Smooth muscle cell of the brain vasculature (primary cell): ENCODE measurements at places on chromosomes 2 and 18.

- DNase-seq = no peak
Measured at GRCh38 chr2:241890524-241891235, 21.2 kb downstream of the RTP5 start.

DNA sequence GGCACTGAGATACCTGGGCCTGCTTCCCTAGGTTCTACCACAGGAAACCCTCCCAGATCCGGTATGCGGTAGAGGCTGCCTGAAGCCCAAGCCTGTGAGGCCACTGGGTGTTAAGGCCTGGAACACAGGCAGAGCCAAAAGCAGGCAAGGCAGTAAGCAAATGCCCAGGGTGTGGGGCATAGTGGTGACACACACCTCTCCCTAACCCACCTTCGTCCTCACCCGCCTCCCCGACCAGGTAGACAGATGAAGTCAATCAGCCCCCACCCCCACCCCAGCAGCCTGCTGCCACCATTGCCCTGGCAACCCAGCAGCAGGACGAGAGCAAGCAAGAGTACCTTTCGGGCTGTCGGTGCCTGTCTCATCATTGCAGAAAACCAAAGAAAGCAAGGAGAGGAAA lies 6.1 kb downstream of the DCTN1 start:
- DNase-seq = no peak

- no peak for DNase-seq
Measured at GRCh38 chr18:77857678-77858655, 608.3 kb downstream of the GALR1 start.

- DNase-seq = no peak
Measured at GRCh38 chr2:159521272-159521671, 95.1 kb downstream of the BAZ2B start.

DNA sequence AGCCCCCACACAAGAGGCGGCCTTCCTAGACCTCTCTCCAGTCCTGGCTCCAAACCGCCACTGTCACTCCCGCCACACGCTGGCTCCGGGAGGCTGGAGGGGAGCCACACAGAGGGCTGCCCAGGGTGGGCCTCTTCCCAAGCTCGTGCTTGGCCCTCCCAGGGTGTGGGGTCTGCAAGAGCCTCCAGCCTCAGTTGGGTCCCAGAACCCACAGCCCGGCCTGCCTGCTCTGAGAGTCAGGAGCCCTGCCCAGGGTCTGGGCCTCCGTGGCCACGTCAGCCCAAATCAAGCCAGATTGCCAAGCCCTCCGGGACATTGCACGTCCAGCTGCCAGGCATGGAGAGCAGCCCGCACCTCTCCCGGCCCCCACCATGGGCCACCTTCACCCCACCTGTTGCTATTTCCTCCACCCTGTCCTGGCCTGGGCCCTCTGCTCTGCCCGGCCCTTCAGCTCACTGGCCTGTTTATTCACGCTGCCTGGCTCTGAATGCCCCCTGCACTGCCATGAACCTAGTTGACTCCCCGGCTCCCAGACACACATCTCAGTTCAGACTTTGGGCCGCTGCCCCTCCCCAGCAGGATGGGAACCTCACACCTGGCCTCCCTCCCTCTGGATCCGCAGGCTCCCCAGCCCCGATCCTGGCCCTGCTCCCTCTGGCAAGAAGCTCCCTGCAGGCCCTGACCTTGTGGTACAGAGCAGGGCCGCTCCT lies 61.0 kb downstream of the BIN1 start:
- DNase-seq = no peak

DNA sequence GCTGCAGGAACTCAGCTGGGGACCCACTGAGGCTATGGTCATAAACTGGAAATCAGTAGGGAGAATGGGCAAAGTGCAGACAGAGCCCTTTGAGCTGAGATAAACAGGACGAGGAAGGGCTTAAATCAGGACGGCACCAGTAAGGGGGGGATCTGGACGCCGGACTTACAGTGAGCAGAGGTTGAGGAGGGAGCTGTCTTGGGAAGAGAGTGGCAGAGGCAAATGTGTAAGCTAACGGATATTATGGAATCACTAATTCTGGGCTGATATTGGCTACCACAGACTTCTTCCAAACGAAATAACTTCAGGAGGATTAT lies 539 bp downstream of the CYP27A1 start:
- DNase-seq = no peak

- DNase-seq = no peak
Measured at GRCh38 chr2:72718876-72719275, 107.0 kb downstream of the EXOC6B start.

- no peak for DNase-seq
Measured at GRCh38 chr18:46893360-46893759, 23.9 kb downstream of the PIAS2 start.

GRCh38 chr2:158664987-158665386 lies 130.1 kb upstream of the DAPL1 start:
- no peak for DNase-seq

DNA sequence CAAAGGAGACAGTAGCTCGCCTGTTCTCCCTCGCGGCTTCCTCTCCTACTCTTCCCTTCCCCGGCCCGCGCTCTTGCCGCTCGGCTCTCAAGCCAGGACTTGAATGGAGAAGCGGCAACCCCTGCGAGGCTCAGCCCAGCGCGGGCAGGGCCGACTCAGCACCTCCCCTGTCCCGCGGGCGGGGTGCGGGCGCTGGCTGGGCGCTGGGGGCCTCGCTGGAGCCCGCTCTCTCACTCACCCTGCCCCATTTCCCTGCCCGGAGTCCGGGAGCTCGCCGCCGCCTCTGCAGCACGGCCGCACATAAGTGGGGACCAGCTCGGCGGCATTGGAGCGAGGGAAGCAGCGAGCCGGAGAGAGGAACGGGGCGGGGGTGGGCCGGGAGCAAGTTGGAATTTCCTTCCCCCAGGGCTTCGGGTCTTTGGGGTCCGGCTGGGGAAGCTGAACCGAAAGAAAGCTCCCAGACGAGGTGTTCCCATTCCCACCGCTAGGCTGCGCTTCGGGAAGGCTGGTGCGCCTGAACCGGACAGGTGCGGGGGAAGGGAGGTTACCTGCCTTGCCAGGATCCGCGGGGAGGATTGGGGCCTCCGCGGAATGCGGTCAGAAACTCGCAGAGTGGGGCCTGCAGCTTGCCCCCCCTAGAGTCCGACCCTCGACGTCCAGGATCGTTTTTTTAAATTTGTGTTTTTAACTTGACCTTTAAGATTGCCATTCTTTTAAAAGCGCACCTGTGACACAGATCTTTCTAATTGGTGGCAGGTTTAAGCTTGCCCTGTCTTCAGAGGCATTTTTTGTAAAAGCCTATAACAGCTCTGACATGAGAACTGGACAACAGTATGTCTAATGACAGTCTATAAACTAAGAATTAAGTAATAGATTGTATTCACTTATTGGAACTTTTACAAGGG lies at the start of gene COBLL1:
COBLL1 (minus strand) TSS at position 105 of the 905 bp plus-strand sequence. CDS start 627 bp downstream, outside the sequence.
- no peak for DNase-seq

DNA sequence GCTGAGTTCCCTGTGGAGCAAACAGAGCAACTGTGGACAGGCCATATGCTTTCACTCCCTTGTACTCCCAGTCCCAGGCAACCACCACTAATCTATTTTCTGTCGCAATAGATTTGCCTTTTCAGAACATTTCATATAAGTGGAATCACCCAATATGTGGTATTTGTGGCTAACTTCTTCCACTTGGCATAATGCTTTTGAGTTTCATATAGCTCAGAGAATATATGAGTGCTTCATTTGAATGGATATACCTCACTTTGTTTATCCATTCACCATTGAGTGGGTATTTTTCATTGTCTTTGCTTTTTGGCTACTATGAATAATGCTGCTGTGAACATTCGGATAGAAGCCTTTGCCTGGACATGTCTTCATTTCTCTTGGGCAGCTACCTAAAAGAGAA lies 151.9 kb downstream of the CERS6 start:
- DNase-seq = no peak

DNA sequence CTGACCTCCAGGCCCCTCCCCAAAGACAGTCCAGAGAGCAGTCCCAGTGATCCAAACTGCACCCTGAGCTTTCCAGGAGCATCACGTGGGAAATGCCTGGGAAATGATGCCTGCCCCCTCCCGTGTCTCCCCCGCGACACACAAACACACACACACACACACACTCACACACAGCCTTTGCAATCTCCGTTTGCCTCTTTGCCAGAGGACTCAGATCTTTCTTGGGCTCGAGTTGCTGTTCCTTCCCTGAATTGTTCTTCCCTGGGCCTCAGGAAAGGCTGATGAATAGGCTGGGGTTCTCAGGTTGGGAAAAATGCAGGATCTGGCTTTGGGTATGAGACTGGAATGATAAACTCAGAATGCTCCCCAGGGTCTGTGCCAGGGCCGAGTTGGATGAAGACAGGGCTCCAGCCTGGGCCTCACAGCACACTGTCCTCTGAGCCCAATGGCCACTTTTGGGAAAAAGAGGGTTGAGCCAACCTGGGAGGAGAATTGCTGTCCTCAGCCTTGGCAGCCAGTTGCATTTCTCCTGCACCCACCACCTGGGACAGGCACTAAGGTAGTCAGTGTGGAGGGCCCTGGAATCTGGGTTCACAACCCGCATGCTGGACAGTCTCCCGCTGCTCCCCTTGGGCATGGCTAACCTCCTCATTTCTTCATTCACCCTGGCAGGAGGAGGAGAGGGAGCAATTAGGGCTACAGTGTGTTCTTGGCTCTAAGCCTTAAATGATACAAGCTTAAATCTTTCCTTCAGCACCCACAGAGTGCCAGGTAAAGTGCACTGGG lies 43.9 kb upstream of the ATP6V1B1 start:
- DNase-seq = no peak

GRCh38 chr2:15448250-15448839 lies 112.8 kb downstream of the NBAS start:
- no peak for DNase-seq

DNA sequence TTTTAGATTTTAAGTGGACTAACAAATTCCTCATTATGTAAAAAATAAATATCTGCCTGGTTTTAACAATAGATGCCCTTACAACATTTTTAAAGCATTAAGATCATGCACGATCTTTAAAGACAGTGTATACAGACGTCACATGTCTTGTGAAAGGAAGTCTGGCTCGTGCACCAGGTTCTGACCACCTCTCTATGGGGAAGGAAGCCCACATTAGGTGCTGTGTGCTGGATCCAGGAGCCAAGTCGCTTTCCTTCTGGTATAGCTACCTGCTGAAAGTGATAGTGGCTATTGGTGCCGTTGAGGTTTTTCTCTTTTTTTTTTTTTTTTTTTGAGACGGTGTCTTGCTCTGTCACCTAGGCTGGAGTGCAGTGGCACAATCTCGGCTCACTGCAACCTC lies 116.5 kb downstream of the NCK2 start:
- no peak for DNase-seq

DNA sequence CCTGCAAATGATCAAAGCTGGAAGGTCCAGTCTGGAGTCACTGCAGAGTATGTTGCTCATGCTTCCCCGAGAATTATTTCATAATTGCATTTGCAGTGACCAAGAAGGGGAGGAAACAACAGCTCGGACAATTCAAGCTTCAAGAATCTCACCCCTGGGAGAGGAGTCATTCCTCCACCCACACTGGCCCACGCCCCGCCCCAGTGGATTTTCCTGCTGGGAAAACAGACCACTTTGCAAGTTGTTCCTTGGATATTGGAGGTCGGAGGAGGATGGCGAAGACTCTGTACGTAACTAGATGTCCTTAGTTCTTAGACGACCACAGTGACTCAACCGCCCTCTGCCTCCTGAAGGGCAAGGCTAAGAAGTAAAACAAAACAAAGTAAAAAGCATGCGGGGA lies 159.4 kb downstream of the TPO start:
- DNase-seq = no peak

DNA sequence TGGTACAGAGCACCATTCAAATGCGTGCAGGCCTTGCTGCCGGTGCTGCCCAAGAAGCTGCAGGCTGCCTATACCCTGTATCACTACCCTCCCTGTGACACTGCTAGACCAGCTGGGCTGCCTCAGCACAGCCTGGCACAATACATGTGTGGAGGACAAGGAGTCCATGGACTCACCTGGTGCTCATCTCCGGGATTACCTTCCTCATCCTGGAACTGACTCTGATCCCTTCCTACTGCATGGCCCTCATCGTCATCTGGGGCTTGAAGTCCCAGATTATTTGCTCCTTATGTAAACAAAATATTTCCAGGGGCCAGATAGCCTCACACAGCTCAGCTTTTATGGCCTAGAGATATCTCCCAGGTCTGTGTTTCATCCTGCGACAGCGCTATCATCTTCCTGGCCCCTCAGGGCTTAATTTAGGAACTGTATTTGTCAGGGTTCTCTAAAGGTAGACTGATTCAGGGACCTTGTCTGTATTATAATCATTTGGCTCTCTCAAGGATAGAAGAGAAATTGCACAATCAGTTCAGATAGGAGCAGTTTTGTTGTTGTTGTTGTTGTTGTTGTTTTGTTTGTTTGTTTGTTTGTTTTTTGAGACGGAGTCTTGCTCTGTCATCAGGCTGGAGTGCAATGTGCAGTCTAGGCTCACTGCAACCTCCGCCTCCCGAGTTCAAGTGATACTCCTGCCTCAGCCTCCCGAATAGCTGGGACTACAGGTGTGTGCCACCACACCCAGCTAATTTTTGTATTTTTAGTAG lies 42.9 kb downstream of the WDR75 start:
- no peak for DNase-seq
